ENCODE measurements at places on chromosomes 7 and 10.

- no peak for DNase-seq
These were observed 88.4 kb upstream of the RHEB start for GRCh38 chr7:151608031-151608551.

GRCh38 chr7:16846601-16847165 is 35.1 kb downstream of the AGR3 start:
- DNase-seq: no peak

- DNase-seq: no peak
These were observed 110.6 kb upstream of the RNF32 start for GRCh38 chr7:156529956-156530355.

- peak; percentile 52 for DNase-seq
These were observed 18.4 kb downstream of the TRIM24 start for GRCh38 chr7:138478499-138478908.

GRCh38 chr10:75776738-75777504 is 345.5 kb downstream of the LRMDA start:
- DNase-seq: no peak

- peak; percentile 51 for DNase-seq
These were observed 38.1 kb downstream of the ELMO1 start for GRCh38 chr7:37410305-37411229.

DNA sequence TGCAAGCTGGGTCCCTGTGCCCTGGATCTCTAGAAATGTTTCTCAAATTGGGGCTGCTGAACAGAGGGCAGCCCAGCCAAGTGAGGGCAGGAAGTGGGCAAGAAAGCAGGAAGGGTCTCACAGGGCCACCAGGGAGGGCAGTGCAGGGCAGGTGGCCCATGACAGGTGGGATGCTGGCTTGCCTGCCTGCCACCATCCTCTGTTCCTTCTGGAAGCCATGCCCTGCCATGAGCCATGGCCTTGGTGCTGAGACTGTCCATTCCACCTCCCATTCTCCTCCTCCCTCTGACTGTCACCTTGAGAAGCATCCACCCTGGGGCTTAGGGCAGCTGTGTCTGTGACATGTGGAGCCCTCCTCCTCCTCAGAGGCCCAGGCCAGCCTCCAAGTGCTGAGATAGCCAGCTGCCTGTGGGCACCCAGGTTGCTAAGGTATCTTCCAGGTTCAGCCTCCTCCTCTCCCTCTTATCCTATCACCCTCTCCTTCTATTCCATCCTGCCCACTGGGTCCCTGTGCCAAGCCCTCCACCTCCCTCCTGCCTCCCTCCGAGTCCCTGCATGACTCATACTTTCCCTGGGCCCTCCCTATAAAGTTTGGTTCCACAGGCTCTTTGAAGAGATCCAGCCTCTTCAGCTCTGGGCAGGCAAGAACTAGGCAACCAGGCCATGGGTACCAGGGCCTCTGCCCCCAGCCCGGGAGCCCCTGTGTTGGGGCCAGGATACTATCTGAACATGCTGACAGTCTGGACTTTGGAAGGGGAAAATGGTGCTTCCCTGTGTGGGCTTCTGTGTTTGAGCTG is 1.3 kb downstream of the VSIR start:
- DNase-seq: peak; percentile 46

- DNase-seq: no peak
These were observed 184.2 kb downstream of the EMX2 start for GRCh38 chr10:117726596-117727295.

GRCh38 chr10:3043512-3044368 is 23.6 kb upstream of the PFKP start:
- DNase-seq: peak; percentile 61

- DNase-seq: no peak
These were observed 38.3 kb downstream of the OAT start for GRCh38 chr10:124380256-124380995.

DNA sequence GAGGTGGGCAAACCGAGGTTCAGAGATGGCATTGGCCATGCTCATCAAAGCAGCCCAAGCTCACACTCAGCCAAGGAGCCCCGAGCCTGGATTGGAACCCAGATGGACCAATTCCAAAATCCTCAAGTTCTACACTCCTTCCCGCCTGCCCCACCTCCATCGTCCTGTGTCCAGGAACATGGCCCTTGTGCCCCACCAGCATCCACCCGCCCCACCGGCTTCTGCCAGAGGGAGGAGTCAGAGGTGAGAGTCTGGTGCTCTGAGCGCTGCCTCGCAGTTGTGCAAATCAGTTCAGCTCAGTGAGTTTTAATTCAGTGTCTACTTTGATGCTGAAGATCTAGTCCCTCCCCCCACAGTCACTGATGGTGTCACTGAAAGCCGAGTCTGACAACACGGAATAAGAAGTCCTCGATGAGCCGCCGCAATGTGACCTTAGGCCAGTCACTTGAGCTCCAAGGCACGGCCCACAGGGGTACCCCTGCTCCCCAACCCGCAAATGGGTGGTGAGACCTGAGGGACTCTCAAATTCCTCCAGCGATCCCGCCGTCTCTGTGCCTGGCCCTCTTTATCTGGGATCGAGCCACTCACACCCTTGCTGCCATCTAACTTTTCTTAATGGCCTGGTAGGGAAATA is 26.3 kb downstream of the PRKAG2 start:
- DNase-seq: no peak
